ENCODE measurements at places on chromosomes 6 and 20. TPM values are rescaled to one million over a fixed set of nuclear protein-coding genes. Genes with fewer than 3 reads are reported as not detected.

DNA sequence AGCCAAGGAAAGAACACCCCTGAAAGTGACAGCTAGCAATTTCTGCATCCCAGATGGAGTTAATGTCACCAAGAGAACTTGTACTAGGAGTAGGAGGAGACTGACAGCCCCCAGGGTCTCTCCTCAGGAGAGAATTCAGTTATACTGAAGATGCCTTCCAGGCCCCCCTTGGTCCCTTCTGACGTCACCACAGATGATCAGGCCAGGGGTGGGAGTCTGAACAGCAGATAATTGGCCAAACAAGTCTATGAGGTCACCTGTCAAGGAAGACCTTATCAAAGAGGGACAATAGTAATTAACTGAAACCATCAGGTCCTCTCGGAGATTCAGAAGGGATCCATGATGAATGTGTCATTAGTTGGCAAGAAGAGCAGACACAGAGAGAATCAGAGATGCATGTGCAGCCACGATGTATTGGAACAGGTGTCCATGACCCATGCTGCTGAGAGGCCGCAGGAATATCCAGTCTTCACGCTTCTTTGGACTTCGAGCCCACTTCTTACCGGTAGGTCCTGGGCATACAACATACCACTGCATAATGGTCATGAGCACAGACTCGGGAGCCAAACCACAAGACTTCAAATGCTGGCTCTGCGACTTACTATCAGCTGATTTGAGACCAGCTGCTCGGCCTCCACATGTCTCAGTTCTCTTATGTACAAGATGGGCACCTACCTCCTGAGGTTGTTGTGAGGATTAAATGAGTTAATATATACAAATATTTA lies 10.2 kb downstream of the TRIM10 start:
- H3K4me1 ChIP-seq, result peaks cover 1% of the 10 kb centered on the region
- no peaks in the 10 kb centered on the region for H3K36me3 ChIP-seq
- no peak overlapping the region for H3K27ac ChIP-seq
- no peak overlapping the region for H3K4me3 ChIP-seq
- DNase-seq, result no peak

- H3K27me3 ChIP-seq, result no peaks in the 10 kb centered on the region
- no peak overlapping the region for H3K4me3 ChIP-seq
These were observed 36.1 kb downstream of the ELOVL2 start for GRCh38 chr6:11007715-11008608.

DNA sequence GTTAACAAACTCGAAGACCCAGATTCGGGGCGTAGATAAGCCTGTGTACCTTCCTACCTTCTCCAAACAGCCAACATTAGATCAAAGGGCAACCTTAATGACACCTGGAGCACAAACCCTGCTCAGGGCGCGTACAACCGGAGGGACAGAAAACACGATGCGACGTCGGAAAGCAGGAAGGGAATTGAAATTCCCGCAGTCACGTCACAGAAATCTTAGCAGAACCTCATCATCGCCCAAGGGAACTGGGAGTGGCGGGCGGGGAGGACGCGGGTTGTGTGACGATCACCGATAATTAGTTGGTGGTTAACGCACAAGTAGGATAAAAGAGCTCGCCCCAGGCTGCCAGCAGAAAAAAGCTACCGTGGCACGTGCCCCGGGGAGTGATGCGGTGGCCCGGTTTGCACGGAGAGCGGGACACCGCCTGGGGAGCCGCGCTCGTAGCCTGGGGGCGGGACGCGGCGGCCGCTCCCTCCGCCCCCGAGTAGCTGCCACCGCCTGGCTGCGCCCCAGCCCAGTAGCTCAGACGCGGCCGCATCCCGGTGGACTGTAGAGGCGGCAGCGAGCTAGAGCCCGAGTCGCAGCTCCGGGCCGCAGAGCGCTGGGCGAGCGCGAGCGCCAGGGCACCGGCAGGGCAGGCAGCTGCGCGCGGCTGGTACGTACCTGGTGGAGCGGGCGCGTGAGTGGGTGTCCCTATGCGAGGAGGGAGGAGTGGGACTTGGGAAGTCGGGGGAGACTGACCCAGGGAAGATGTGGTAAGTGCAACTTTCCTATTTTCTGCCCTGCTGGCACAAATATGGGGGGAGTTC lies at the start of gene PKIB:
TSS of gene PKIB (plus strand) at position 525 of the 809 bp plus-strand sequence. CDS start 107,390 bp downstream, outside the sequence.
- H3K4me1 ChIP-seq, result peaks cover 9% of the 10 kb centered on the region
- H3K27me3 ChIP-seq, result peaks cover 21% of the 10 kb centered on the region
- H3K27ac ChIP-seq, result no peak within 1 kb of the TSS
- DNase-seq, result peak; percentile 71
- H3K4me3 ChIP-seq, result peak within 1 kb of the TSS; percentile 38

TOX2 gene
- 7.0 TPM for polyA plus RNA-seq

GRCh38 chr6:131789219-131789618 lies 18.6 kb upstream of the ENPP1 start:
- H3K4me1 ChIP-seq, result no peaks in the 10 kb centered on the region
- DNase-seq, result no peak
- H3K27me3 ChIP-seq, result peaks cover 1% of the 10 kb centered on the region
- no peak overlapping the region for H3K27ac ChIP-seq
- no peak overlapping the region for H3K4me3 ChIP-seq

MYH7B gene
- polyA plus RNA-seq, result 0.10 TPM

SLC22A16 gene
- polyA plus RNA-seq, result not detected

All from endothelial cell of umbilical vein (primary cell).